H1 (cell line): ENCODE measurements at places on chromosomes 7 and 10. TPM values are rescaled to one million over a fixed set of nuclear protein-coding genes. Genes with fewer than 3 reads are reported as not detected.

GRCh38 chr7:20316706-20317105, 14.0 kb upstream of the ITGB8 start:
- no peak overlapping the region for H3K27ac ChIP-seq
- no peak overlapping the region for H3K4me3 ChIP-seq
- DNase-seq, result no peak
- H3K27me3 ChIP-seq, result no peaks in the 10 kb centered on the region
- H3K4me1 ChIP-seq, result no peaks in the 10 kb centered on the region

Gene NKX1-2
- 33.9 and 34.9 TPM in 2 replicates for total RNA-seq

Gene FGL2
- not detected in 2 replicates for total RNA-seq

Gene CACNA2D1
- total RNA-seq, result 25.0 and 27.3 TPM in 2 replicates

GRCh38 chr10:66671562-66671961, 254.3 kb upstream of the LRRTM3 start:
- no peaks in the 10 kb centered on the region for H3K27me3 ChIP-seq
- no peak overlapping the region for H3K4me3 ChIP-seq
- H3K27ac ChIP-seq, result no peak overlapping the region
- no peaks in the 10 kb centered on the region for H3K4me1 ChIP-seq
- H3K36me3 ChIP-seq, result no peaks in the 10 kb centered on the region

Gene CYP3A4
- total RNA-seq, result not detected in 2 replicates

Gene EN2
- not detected in 2 replicates for total RNA-seq
